ENCODE measurements at places on chromosomes 5 and 9. TPM values are rescaled to one million over a fixed set of nuclear protein-coding genes. Genes with fewer than 3 reads are reported as not detected.
A peak's percentile ranks its signal among the peaks of the same experiment; 100 is the strongest.

- no peak for DNase-seq
Observed at GRCh38 chr9:77010527-77010926, 8.9 kb upstream of the FOXB2 start.

GZMA gene
- 0.31 TPM for polyA plus RNA-seq

DNA sequence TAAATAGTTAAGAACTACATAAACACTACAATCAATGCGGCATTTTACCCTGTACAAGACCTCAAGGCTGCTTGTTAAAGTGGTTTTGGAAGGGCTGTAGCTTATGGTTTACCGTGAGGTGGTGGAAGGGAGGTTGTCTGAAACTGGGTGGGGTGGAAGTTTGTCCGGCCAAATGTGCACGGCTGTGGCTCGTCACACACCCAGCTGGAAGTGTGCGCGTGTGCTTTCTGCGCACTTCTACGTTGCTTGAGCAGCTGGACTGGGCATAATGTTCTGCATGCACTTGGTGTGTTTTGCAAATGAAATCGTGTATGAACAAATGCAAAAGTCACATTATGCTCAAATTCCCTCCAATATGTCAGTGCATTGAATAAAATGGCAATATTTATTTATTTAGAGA, 17.4 kb upstream of the FLT4 start:
- DNase-seq, result no peak

MAPK9 gene
- 39.3 TPM for polyA plus RNA-seq

SLCO6A1 gene
- 0.24 TPM for polyA plus RNA-seq

- no peak for DNase-seq
Observed at GRCh38 chr5:141192110-141192725, at the start of gene PCDHB10. Gene PCDHB10 (plus strand): TSS chr5:141192353. CDS start chr5:141192553, 200 bp downstream.

GRCh38 chr5:72459089-72459661, 48.0 kb downstream of the ZNF366 start:
- peak; percentile 42 for DNase-seq

DNA sequence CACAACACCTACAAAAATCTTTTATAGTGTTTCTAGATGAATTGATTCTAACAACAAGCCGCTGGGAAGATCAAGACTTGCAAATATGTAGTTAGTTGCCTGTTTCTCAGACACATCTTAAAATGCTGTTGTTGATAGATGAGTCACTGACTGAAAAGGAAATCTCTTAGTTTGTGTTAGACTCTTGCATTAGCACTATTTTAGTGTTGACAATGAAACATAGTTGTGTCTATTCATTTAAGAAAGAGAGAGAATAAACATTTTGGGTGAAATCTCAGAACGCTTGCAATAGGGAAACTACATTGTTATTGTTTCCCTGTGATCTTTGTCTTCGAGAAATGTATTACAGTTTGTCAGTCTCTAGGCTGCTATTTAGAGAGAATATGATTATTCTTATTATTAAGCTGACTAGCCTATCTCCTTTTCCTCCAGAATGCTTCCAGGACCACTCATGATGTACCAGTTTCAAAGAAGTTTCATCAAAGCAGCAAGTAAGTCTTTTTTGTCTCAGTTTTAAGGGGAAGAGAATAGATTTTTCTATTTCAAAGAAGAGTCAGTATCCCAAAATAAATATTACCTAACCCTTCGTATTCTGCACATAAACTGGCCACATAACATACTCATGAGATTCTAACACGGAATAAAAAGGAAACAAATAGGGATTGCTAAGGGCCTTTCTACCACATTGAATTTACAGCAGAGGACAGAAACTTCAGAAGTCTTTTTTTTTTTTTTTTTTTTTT, 285.6 kb downstream of the ARHGAP26 start:
- no peak for DNase-seq

DNA sequence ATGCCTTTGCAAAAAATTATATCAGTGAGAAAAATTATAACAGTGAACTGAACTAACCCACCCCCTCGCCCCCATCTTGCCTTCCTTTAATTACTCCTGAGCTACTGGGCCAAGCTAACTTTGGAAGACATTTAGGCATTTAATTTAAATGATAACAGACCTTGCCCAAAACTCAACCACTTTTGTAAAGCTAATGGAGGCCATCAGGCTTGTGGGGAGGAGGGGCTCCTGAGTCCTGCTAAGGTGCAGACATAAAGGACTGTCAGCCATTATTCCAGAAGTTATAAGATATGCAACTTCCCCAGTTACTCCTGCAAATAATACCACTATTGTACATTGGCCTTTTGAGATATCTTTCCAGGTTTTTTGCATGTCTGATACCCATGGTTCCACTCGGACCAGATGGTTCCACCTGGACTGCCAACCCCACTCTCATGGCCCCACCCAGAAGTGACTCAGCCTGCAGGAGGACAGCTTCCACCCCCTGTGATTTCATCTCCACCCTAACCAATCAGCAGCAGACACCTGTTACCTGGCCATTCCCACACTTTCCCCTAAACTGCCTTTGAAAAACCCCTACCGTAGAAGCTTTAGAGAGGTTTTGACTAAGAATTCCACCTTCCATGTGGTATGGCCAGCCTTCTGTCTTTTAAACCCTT, 805.4 kb upstream of the CDH6 start:
- no peak for DNase-seq

GRCh38 chr5:89823046-89823445, 586.5 kb downstream of the CETN3 start:
- no peak for DNase-seq

Measured in renal pelvis (tissue), 12 donors.